AG04450 (cell line): ENCODE measurements at places on chromosomes 1 and 21.

- DNase-seq: no peak
Observed at GRCh38 chr1:212039622-212040021, 4.1 kb downstream of the DTL start.

DNA sequence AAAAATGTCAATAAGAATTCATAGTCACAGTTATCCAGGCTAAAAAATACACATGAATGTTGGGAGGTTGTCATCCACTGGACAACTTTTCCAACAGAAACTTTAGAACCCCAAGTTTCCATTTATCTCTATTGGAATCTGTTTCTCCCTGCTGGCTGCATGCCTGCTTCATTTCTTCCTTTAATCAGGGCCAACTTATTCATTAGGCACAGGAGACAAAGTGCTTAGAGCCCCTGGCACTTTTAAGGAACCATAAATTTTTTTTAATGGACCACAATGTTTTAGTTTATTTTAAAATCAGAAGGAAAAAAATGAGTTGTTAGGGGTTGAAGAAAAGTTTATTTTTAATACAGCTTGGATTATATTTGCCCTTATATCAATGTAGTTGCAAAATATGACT, 26.7 kb upstream of the C2CD2 start:
- DNase-seq: no peak

DNA sequence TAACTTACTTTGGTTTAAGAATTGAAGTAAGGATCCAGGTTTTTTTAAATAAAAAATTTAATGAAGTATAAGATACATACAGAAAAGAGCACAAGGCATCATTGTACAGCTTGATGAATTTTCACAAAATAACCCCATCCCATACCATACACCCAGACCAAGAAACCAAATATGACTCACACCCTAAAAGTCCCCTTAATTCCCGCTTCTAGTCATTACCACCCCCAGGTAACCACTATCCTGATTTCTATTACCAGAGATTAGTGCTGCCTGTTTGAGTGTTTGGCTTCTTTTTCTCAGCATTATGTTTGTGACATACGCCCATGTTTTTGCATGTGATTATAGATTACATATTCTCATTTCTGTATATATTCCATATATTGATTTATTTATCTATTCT, 98.5 kb upstream of the HIVEP3 start:
- no peak for DNase-seq

GRCh38 chr1:232792949-232793348, 12.3 kb upstream of the MAP10 start:
- no peak for DNase-seq
